ENCODE measurements at places on chromosomes 13 and 19.
A peak's percentile ranks its signal among the peaks of the same experiment; 100 is the strongest.

GRCh38 chr13:103289681-103290080 lies 223.5 kb upstream of the SLC10A2 start:
- DNase-seq: no peak

DNA sequence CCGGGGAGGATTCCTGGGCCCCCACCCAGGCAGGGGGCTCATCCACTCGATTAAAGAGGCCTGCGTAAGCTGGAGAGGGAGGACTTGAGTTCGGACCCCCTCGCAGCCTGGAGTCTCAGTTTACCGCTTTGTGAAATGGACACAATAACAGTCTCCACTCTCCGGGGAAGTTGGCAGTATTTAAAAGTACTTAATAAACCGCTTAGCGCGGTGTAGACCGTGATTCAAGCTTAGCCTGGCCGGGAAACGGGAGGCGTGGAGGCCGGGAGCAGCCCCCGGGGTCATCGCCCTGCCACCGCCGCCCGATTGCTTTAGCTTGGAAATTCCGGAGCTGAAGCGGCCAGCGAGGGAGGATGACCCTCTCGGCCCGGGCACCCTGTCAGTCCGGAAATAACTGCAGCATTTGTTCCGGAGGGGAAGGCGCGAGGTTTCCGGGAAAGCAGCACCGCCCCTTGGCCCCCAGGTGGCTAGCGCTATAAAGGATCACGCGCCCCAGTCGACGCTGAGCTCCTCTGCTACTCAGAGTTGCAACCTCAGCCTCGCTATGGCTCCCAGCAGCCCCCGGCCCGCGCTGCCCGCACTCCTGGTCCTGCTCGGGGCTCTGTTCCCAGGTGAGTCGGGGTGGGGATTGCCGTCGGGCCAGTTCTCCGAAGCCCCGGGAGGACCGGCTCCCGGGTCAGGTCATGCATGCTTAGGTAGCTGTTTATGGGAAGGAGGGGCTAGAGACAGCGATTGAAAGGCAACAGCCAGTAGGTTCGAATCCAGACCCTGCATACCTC lies at the start of gene ICAM1:
Gene ICAM1, plus strand, starts transcription at position 505 of the 779 bp plus-strand sequence. Its CDS starts 40 bp downstream, at position 545.
- DNase-seq: peak; percentile 53

DNA sequence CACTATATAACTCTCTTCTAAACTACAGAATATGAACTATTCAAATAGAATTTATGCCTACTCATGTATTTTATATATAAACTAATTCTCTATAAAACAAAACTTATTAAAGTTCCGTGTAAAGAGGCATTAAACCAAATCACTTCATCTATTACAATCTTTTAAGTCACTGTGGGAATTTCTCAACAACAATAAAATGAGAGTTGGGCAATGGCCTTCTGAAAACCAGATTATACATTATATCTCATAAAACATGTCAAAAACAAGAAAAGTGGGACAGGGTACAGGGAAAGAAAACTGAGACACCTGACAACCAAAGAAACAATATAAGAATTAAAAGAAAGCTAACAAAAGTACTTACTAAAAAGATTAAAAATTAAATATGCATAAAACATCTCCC lies 145.2 kb downstream of the DIAPH3 start:
- DNase-seq: no peak

DNA sequence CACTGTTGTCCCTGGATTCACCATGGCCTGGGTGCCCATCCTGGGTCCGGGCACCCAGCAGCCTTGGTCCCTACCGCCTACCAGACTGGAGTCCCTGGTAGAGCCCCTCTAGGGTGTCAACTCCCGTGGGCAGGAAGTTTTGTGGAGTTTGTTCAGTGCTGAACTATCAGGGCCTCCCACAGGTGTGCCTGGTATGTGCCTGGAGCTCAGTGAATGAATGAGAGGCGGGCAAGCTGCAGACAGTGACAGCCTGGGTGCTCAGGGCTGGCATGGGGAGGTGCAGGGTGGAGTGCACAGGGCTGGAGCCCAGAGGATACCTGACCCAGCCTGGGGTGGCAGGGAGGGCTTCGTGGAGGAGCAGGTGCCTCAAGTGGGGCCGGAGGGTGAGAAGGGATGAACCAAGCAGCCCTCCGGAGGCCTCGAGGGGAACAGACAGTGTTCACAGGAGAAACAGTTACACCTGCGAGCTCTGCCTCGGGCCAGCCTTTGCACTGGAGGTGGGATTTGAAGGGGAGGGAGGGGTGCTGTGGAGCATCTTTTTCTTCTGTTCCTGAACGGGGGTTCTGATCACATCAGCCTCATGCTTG lies 29.6 kb downstream of the PAK4 start:
- DNase-seq: no peak

DNA sequence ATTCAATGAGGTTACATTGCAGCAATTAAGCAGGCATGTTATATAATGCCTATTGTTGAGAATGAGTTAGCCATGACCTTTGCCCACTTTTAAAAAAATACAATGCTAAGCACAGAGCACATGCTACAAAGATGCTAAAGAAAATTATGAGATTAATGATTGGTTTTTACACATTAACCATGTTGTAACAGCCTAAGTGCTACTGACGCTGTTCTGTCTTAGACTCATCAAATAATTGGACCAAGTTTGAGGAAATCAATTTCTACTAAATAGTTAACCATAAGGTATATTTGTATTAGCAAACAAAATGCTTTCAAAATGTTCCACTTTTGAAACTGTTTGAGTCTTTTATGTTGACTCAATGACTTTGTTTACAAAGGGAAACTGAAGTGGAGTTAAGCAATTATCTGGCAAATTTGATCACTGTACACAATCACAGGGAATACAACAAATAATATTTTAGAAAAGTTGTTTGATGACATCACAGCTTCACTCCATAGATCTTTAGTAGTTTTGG lies 14.3 kb downstream of the MIR17HG start:
- DNase-seq: no peak

GRCh38 chr13:94479616-94480015 lies at the start of gene DCT:
TSS of gene DCT (minus strand) at chr13:94479682. CDS start at chr13:94479255, 427 bp downstream.
- no peak for DNase-seq

Data from umbilical cord (tissue), 2 donors.